ENCODE measurements at places on chromosomes 4 and X. TPM values are rescaled to one million over a fixed set of nuclear protein-coding genes. Genes with fewer than 3 reads are reported as not detected.

GRCh38 chrX:70826715-70827114 is 81.8 kb downstream of the TEX11 start:
- no peaks in the 10 kb centered on the region for H3K4me1 ChIP-seq
- H3K4me3 ChIP-seq: no peak overlapping the region
- H3K36me3 ChIP-seq: no peaks in the 10 kb centered on the region
- no peak for DNase-seq
- H3K27ac ChIP-seq: no peak overlapping the region

DNA sequence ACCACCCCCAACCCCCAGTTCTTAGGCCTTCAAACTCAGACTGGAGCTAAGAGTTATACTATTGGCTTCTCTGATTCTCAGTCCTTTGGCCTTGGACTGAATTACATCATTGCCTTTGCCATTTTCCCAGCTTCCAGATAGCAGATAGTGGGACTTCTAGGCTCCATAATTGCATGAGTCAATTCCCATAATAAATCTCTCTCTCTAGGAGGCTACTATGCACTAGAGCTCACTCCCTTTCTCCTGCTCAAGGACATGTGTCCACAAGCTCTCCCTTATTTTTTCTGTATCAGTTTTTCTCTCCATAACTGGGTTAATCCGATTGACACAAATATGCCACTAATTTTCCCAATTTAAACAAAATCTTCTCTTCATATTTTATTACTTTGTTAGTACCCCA is 103.4 kb downstream of the REELD1 start:
- no peak overlapping the region for H3K27ac ChIP-seq
- no peaks in the 10 kb centered on the region for H3K36me3 ChIP-seq
- no peaks in the 10 kb centered on the region for H3K4me1 ChIP-seq
- no peak overlapping the region for H3K4me3 ChIP-seq
- no peak for DNase-seq
- peaks cover 6% of the 10 kb centered on the region for H3K27me3 ChIP-seq

- H3K27me3 ChIP-seq: no peaks in the 10 kb centered on the region
- DNase-seq: no peak
- H3K27ac ChIP-seq: no peak overlapping the region
- no peaks in the 10 kb centered on the region for H3K4me1 ChIP-seq
- H3K4me3 ChIP-seq: no peak overlapping the region
These were observed 55.9 kb downstream of the FHDC1 start for GRCh38 chr4:152992027-152992426.

DNA sequence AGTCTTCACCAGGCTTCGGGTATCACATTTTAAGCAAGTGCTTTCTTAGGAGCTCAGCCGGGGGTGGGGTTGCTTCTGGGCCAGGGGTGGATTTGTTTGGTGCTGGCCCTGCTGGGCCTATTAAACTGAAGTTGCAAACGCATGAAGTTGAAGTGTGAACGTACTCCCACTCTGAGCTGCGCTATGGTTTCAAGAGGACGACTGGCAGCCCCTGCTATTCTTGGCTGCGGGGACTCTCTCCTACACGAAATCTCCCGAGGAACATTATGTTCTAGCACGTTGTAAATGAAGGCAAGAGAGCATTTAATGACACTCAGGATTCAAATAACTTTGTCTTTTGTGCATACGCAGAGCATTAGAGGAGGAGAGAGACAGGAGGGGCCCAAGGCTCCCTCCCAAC is 401.3 kb upstream of the BOD1L1 start:
- H3K4me1 ChIP-seq: no peaks in the 10 kb centered on the region
- H3K4me3 ChIP-seq: no peak overlapping the region
- no peak overlapping the region for H3K27ac ChIP-seq
- no peaks in the 10 kb centered on the region for H3K27me3 ChIP-seq
- no peak for DNase-seq
- H3K36me3 ChIP-seq: no peaks in the 10 kb centered on the region

GRCh38 chr4:5967783-5968182 is 50.4 kb downstream of the C4orf50 start:
- H3K4me3 ChIP-seq: no peak overlapping the region
- no peaks in the 10 kb centered on the region for H3K4me1 ChIP-seq
- DNase-seq: peak; percentile 56
- no peak overlapping the region for H3K27ac ChIP-seq
- no peaks in the 10 kb centered on the region for H3K36me3 ChIP-seq
- no peaks in the 10 kb centered on the region for H3K27me3 ChIP-seq

- no peaks in the 10 kb centered on the region for H3K27me3 ChIP-seq
- no peak overlapping the region for H3K27ac ChIP-seq
- DNase-seq: no peak
- H3K36me3 ChIP-seq: peaks cover 17% of the 10 kb centered on the region
- no peak overlapping the region for H3K4me3 ChIP-seq
These were observed 68.6 kb downstream of the CAMK2D start for GRCh38 chr4:113692809-113693411.

- H3K4me1 ChIP-seq: no peaks in the 10 kb centered on the region
- no peaks in the 10 kb centered on the region for H3K36me3 ChIP-seq
- H3K4me3 ChIP-seq: no peak overlapping the region
- DNase-seq: no peak
These were observed 447.1 kb downstream of the MID1IP1 start for GRCh38 chrX:39248330-39248729.

GRCh38 chr4:1315836-1316536 is 26.3 kb downstream of the MAEA start:
- no peak overlapping the region for H3K27ac ChIP-seq
- DNase-seq: no peak
- H3K27me3 ChIP-seq: no peaks in the 10 kb centered on the region

DNA sequence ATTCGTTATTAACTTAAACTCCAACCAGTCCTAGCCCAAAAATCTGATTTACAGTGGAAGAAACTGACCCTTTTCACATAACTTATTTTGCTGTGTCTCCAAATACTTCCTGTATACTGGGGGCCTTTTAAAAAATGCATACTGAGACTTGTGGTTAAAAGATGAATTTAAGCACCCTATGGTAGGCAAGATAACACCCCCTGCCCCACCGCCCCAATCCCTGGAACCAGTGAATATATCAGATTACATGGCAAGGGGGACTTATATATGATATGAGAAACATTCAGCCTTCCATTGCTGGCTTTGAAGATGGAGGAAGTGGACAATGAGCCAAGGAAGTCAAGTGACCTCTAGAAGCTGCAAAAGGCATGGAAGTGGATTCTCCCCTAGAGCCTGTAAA is 3.1 kb upstream of the CLCN3 start:
- no peak for DNase-seq
- no peak overlapping the region for H3K27ac ChIP-seq
- no peaks in the 10 kb centered on the region for H3K36me3 ChIP-seq

GRCh38 chr4:95283320-95283719 is 265.5 kb downstream of the UNC5C start:
- no peak for DNase-seq
- no peak overlapping the region for H3K27ac ChIP-seq
- H3K4me1 ChIP-seq: no peaks in the 10 kb centered on the region
- no peak overlapping the region for H3K4me3 ChIP-seq

ACOX3 gene
- total RNA-seq: 55.1 TPM

SSX3 gene
- not detected for total RNA-seq

RAI2 gene
- total RNA-seq: 5.5 TPM

TLL1 gene
- total RNA-seq: 0.56 TPM

SERTM2 gene
- total RNA-seq: 0.61 TPM

PPP1R3F gene
- total RNA-seq: 9.7 TPM

TMEM255A gene
- total RNA-seq: 0.35 TPM

CCNA2 gene
- 82.2 TPM for total RNA-seq
